ENCODE measurements at places on chromosomes 13 and 19.

DNA sequence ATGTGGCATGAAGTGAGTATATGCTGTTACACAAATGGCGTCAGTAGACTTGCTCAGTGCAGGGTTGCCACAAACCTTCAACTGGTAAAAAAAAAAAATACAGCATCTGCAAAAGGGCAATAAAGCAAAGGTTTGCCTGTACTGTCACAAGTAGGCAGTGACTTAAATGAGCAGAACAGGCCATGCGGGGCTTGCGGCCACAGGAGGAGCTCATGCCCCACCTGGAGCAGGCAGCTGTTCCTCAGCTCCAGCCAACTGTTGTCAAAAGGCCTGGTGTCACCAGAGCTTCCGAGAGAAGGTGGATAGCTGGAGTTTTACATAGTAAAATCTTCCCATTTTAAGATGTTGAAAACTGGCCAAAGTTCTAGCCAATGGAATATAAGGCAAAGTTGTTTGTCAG is 7.7 kb downstream of the ATP7B start:
- no peak for DNase-seq

DNA sequence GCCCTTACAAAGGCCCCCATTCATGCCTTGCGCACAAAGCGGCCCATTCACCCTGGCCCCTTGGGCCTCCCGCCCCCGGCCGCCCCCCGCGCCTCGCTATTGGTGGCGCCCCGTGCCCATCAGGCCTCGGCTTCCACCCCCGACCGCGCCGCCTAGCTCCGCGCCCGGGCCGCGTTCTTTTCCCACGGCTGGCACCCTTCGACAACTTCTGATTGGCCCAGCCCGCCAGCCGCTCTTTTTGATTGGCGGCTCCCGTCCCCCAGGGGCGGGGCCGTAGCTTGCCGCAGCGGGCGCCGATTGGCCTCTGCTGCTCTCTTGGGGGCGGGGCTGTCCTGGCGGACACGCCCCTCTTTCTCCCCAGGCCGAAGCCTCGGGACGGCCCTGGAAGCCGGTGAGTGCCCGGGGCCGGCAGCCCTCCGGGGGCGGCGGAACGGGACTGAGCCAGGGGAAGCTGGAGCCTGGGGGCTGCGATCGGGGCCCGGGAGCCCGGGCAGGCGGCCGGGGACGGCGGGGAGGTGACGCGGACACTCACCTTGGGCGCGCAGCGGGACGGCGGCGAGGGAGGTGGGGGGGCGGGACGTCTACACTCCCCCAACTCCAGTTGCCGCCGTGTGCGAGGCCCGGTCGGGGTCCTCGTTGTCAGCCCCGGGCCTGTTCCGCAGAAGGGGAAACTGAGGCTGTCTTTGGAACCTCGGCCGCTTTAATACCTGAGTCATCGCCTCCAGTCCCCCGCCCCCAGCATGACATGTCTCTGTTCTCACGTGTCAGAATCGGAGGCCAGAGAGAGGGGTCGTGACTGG is at the start of gene MYH14:
Gene MYH14 (plus strand): TSS at position 342 of the 800 bp plus-strand sequence. CDS start 6,744 bp downstream, outside the sequence.
- peak; percentile 79 for DNase-seq

GRCh38 chr13:106466691-106467426 is 68.6 kb downstream of the EFNB2 start:
- DNase-seq: no peak

GRCh38 chr13:82800391-82800790 is 1081.9 kb downstream of the SLITRK1 start:
- no peak for DNase-seq

- no peak for DNase-seq
These were observed 5.9 kb upstream of the RUBCNL start for GRCh38 chr13:46392967-46393366.

GRCh38 chr19:32878988-32879387 is 9.4 kb upstream of the SLC7A9 start:
- DNase-seq: no peak

DNA sequence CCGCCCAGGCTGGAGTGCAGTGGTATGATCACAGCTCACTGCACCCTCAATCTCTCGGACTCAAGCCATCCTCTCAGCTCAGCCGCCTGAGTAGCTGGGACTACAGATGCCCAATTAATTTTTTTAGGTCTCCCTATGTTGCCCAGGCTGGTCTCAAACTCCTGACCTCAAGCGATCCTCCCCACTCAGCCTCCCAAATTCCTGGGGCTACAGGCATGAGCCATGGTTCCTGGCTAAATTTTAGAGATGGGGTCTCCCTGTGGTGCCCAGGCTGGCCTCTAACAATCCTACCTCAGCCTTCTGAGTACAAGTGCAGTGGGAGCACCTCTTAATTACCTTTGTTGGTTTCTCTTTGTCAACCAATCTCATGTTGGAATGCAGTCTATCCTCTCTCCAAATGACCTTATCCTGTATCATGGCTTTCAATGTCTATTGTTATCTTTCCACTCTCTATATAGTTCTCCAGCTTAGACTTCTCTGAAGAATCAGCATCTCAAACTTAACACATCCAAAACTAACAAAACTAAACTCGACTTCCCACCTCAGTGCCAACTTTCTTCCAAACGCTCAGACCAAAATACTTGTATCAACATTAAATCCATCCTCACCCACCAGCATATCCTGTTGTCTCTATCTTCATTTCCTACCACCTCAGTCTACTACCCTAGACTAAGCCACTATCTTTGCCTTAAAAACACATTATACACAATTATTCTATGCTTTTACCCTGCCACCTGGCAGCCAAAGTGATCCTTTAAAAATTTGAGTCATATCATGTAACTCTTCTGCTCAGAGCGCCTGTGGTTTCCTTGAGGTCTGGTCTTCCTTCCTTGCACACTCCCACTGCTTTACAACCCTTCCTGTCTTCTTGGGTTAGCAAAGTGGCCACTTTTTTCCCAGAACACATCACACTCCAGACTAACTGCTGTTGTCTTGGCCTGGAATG is 6.7 kb downstream of the TPT1 start:
- DNase-seq: no peak

DNA sequence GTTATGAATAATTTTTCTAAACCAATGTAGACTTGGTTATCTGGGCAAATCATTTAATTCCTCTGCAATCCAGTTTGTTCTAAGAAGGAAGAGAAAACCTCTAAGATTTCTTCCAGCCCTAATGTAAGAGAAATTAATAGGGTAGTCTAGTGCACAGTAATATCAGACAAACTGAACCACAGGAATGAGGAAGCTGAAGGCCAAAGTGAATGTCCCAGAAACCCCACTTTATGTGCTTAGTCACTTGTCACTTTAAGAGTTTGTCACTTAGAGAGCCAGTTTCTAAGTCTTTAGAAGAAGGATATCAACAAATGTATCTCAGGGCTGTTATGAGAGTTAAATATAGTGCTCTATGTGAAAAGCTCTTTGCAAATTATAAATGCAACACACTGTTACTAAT is 750.6 kb downstream of the DIAPH3 start:
- DNase-seq: no peak

- DNase-seq: no peak
These were observed 23.9 kb downstream of the GATAD2A start for GRCh38 chr19:19429361-19429760.

DNA sequence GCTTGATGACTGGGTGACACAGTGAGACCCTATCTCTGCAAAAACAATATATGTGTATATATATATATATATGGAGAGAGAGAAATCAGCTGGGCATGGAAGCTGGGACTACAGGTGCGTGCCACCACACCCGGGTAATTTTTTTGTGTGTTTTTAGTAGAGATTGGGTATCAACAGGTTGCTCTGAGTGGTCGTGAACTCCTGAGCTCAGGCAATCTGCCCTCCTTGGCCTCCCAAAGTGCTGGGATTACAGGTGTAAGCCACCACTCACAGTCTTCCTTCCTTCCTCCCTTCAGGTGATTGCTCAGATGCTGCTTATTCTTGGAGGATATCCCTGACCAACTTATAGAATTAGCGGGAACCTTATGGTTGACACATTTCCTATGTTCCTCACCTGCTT is 41.9 kb downstream of the ERICH4 start:
- DNase-seq: no peak

GRCh38 chr19:43331435-43332010 is 22.0 kb upstream of the CD177 start:
- DNase-seq: no peak

GRCh38 chr13:32045982-32046785 is 14.6 kb downstream of the FRY start:
- DNase-seq: no peak

DNA sequence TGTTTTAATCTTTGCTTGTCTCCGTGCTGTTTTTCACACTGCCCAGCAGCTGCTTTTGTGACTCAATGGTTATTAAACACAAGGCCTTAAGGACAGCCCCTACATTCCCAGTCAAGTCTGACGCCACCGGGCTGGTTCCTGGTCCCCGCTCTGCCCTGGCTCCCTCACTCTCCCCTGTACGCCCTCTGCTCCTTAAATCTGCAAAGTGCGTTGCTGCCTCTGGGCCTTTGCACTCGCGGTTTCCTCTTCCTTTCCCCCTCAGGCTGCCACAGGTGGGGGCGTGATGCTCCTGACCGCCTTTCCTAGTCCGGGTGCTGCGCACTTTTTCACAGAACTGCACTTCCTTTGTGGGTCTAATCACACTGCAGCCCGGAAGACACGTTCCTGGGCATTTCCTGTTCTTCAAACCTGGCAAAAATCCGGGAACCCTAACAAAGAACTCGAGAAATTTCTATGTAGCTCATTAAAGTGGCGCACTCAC is 25.6 kb downstream of the NOSIP start:
- no peak for DNase-seq

DNA sequence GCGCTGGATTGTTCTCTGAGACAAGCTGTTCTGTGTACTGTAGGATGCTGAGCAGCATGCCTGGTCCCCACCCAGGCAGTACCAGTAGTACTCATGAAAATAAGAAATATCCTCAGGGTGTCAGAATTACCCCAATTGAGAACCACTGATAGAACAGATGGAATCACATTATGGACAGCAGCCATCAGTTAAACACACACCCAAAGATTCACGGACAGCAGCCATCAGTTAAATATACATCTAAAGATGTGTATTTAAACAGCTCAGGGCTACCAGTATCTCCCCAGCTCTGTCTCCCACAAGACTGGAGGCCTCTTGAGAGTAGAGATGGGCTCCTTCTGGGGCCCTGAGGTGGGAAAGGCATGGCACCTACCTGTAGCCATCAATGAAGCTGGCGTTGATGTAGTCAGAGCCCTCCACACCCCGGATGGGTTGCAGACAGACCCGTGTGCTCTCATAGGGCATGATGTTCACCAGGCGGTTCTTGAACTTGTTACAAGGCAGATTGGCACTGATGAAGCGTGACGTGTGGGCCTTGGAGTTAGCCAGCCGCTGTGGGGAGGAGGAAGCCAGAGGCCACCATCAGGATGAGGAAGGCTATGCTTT is 129.3 kb downstream of the PTPRS start:
- DNase-seq: no peak

- DNase-seq: no peak
These were observed at the start of gene SERTM1 for GRCh38 chr13:36673838-36674326. TSS of gene SERTM1 (plus strand) at chr13:36674020. CDS start at chr13:36695079, 21,059 bp downstream.

DNA sequence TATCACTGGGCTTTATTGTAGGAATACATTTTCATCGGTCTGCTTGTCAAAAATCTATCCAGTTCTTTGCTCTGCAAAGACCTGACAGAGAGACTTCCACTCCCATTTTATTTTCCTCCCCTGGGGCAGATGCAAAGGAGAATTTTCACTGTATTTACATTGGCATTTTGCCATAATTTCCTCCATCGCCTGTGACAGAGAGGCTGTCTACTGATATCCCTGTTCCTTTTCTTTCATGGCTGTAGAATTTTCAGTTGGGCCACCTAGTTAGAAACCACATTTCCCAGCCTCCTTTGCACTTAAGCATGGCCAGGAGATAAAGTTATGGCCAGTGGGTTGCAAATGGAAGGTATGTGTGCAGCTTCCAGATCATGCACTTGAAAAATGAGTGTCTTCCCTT is 89.3 kb downstream of the NUFIP1 start:
- no peak for DNase-seq

- no peak for DNase-seq
These were observed 5.0 kb upstream of the PTGER1 start for GRCh38 chr19:14479975-14480699.

DNA sequence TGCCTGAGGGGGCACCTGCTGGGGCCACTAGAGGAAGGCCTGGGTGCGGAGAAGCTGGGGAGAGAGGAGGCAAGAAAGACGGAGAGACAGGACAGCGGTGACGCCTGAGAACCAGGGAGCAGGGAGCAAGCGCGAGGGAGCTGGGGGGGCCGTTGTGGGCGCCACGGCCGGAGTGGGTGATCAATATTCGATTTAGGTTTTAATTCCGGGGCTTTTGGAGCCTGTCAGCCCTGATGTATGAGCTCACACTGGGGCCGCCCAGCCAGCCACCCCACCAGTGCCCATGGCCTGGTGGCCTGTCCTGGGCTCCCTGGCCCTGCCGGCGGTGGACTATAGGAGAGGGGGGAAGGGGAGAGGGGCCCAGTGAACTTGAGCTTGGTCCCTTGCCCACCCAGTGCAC is 8.7 kb upstream of the ERFL start:
- DNase-seq: no peak

- no peak for DNase-seq
These were observed 26.2 kb upstream of the MRI1 start for GRCh38 chr19:13738073-13738472.

DNA sequence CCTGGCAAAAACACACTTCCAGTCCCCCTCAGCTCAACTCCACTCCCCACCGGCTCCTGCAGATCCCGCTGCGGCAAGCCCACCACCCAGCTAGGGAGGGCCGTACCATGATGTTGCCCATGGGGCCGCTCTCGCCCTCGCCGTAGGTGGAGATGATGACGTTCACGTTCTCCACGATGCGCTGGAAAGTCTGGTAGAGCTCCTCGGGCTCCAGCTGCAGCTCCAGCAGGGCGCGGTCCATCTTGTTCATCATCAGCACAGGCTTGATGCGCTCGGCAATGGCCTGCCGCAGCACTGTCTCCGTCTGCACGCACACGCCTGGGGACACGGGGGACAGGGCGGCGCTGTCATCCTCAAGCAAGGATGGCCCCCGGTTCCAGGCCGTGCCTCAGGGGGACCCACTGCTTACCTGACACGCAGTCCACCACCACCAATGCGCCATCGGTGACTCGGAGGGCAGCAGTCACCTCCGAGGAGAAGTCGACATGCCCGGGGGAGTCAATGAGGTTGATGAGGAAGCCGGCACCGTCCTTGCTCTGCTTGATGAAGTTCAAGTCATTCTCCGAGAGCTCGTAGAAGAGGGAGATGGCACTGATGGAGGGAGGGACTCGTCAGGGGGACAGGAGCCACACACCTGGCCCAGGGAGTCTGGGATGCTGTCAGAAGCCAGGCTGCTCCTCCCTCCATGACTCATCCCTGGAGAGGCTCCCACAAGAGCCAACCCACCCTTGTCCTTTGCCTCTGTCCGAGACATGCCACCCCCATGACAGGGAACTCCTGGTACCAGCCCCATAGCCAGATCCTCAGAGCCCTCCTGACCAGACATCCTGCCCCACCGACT is 2.3 kb downstream of the EEF2 start:
- no peak for DNase-seq
